Caudate nucleus (tissue), 63 donors: ENCODE measurements at places on chromosomes 2 and 18.

DNA sequence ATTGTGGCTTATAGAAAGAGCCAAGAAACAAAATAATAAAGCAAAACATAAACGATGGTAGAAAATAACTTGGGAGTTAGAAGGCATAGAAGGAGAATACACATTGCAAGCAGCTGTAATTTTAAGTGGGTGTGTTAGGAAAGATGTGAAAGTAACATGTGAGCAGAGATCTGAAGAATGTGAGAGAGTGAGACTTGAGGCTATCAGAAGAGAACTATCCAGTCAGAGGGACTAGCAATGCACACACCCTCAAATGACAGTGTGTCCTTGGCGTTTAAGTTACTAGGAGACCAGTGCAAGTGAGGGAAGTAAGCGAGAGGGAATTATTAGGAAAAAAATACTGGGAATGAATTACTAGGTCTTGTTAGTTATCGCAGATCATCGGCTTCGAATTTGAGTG, 304.9 kb downstream of the DSEL start:
- DNase-seq = no peak

GRCh38 chr2:214519258-214519818, 108.5 kb downstream of the VWC2L start:
- no peak for DNase-seq

DNA sequence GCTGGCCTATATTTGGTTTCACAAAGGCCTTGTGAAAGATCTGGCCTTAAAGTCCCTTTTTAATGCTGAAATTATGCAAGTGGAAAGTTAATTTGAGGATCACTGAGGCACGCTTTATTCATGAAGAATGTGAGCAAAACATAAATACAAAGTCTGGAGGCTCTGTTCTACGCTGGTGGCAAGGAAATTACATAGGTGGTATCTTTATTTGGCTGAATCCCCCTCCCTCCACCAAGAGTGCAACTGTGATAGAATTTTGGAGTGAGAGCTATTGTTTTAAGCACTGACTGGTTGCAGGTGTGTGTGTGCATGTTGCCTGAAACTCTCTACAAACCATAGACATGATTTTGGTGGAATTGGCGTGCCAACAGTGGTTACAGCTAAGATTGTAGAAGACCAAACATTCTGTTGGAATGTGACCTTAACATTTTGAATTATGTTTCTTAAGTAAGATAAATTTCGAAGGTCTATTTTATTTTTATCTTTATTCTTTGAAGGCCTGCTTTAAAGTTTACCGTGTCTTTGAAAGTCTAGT, 114.3 kb downstream of the SPTBN1 start:
- DNase-seq = no peak

- DNase-seq = no peak
These were observed 42.5 kb downstream of the HRH4 start for GRCh38 chr18:24502667-24503523.

DNA sequence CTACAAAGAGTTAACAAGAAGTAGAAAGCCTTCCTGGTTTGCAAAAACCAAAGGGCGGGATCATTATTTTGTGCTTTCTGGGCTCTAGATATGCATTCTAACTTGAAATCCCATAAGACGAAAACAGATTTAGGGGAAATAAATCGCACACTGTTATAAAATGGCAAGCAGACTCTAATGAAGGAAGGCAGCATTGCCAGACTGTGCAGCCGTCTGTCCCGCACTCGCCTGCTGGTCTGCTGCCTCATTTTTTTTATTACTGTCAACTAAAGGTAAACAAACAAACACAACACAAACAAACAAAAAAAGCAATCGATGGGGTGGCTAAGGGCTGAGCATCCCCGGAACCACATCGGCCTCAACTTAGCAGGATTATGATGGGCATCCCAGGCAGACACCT, 24.4 kb downstream of the ZNF521 start:
- DNase-seq = no peak

GRCh38 chr18:65544701-65545100, 206.1 kb upstream of the CDH7 start:
- no peak for DNase-seq

GRCh38 chr2:36807223-36807886, 110.8 kb downstream of the VIT start:
- no peak for DNase-seq

DNA sequence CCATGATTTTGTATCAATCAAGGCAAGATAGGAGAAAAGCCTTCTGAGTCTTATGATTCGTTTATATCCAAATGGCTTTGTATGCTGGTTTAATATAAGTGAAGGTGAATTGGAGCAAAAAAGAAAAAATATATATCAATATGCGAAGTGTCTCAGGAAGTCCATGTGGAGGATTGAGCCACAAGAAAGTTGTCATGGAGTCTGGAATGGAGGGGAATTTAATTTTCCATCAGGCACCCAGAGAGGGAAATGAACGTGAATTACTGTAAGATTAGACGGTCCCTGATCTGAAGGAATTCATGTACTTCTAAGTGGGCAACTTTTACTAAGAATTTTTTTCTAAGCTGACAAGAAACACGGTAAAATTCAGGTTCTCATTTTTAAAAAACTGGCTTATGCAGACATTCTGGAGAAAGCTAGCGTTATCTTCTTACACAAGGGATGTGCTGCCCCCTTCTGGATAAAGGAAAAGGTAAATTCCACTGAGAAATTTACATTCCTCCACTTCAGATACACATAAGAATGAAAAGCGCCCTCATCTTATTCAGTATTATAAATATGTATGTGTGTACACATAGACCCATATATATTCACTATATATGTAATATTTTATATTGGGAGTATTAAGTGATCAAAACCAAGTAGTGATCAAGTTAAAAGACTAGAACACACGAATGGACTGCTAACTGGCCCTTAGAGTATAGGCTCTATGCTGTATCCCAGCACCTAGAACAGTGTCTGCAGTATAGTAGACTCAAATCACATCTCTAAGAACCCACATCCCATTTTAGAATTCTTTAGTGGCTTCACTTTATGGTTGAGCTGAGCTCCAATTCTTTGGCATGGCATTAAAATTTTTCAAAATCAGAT, 289.0 kb upstream of the TFPI start:
- DNase-seq = no peak

DNA sequence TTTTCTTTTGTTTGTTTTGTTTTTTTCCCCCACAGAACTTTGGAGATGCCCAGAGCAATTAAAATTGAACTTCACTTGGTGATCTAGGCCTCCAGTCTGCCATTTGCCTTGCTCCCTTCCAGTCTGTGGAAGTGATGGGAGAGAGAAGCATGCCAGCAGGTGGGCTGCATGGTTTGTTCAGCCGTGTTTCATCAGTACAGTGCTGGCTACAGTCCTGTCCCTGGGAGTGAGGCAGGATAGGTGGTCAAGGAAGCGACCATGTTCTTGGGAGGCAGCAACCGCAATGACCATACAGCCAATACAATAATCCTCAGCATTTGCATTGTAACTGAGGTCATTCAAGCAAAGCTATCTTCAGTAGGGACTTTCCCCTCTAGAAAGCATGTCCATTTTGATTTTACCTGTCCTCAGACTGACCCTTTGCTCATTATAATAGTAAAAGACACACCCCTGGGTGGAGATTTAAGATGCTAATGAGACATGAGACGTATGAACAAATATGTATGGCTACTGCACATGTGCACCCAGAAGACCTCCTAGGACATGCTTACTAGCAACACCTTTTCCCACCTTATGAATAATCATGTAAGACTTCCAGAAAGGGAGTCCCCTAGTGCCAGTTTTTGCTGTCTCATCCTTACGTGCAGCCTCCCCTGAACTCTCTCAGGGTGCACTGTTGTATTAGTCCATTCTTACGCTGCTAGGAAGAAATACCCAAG, 11.1 kb upstream of the LIPG start:
- DNase-seq = no peak

- DNase-seq = no peak
These were observed 18.8 kb upstream of the DTNB start for GRCh38 chr2:25692143-25692542.

DNA sequence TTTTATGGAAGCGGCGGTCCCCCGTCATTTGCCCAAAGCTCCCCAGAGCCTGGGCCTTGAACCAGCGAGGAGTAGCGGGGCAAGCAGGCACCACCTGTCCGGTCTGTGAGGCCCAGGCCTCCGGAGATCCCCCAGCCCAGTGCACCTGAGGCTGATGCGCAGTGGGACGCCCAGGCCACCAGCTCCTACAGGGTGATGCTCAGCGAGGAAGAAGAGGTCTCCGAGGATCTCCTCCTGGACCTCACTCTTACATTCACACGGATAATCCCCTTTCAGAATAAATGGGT, 220.2 kb downstream of the NDUFA10 start:
- DNase-seq = no peak

DNA sequence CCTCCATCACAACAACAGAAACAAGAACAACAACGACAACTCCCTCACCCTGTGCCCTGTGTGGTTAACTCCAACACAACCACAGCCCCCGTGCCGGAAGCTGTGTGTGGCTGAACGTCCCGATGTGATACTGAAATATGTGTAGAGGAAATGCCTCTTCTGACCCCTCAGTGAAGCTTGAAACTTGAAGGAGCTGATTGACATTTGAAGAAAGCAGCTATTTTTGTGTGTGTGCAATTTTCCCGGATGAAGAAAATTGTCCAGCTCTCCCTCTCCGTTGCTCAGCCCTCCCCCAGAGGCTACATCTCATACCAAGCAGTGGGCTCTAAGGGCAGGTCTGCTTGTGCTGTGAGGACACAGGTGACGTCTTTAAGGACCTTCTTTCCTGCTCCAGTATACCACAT, 173.8 kb downstream of the ICOS start:
- DNase-seq = no peak

- DNase-seq = no peak
These were observed 7.4 kb downstream of the DCTN1 start for GRCh38 chr2:74372674-74373073.

DNA sequence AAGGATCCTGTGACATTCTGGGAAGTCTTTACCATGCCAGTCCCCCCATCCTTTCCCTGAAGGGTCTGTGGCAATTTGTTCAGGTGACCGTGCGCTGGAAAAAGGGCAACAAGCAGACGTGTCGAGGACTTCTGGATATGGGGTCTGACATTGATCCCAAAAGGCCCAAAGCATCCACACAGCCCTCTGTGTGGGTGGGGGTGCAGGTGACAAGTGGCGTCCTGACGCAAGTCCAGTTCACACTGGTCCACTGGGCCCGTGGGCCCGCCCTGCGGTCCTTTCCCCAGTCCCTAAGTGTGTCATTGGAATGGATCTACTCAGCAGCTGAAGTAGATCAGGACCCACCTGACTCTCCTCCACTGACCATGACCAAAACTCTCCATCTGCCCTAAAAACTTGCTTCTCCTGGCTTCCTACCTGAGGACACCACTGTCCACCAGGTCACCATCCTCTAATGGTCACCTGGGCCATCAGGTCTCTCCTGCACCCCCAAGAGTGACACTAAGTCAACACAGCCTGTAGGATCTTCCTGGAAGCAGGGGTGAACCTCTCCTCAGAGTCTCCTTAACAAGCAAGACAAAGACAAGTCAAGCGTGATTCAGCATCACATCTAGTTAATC, 85.6 kb upstream of the SLC66A3 start:
- DNase-seq = no peak

- no peak for DNase-seq
These were observed 161.6 kb downstream of the BCL11A start for GRCh38 chr2:60391649-60392375.

DNA sequence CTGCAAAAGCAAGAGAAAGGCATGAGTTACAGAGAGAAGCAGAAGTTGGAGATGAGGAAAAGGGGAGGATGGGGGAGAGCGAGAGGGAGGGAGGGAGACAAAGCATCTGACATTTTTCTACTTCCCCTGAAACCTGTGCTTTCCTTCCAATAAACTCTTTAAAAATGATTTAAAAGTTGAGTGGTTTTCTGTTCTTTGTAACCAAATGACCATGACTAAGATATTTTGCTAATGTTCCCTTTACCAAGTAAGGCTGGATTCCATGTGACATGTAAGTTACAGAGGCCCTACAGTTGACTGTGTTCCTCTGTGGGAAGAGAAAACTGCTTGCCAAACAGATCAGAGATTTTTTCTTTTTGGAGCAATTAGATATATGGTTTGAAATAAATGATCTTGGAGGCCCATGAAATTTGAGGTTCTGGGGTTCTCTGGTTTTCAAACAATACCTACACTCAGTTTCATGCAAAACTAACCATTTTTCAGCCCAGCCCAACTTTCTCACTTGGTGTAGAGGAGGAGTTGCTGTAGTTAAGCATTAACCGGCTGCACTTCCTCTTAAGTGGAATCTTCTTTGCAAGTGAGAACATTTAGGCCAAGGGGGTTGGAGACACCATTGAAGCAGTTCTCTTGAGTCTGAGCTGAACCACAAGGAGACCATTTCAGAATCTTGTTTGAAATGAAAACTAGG, 34.5 kb downstream of the INSIG2 start:
- no peak for DNase-seq

GRCh38 chr18:27899893-27900292, 277.0 kb downstream of the CDH2 start:
- DNase-seq = no peak

DNA sequence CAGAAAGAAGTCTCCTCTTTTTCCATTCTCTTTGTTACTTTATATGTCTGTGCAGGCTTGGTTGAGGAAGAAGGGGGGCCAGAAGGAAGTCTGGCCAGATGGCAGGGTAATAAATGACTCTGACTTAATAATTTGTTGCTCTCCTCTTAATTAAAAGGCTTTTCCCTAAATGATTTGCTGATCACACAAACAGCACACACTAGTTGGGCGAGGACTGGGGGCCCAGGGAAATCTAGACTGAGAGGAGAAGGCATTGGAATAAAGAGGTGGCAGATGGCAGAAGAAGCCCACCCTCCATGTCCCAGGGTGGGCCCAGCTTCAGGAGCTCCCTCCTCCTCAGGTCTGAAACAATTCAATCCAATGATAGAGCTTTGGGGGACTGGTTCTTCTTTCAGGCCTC, 12.7 kb upstream of the SMARCAL1 start:
- no peak for DNase-seq

- no peak for DNase-seq
These were observed 205.8 kb downstream of the SPAG16 start for GRCh38 chr2:213490087-213490486.

- no peak for DNase-seq
These were observed 665.3 kb downstream of the STK39 start for GRCh38 chr2:167581961-167582574.

GRCh38 chr18:37403100-37403781, 162.4 kb downstream of the CELF4 start:
- DNase-seq = no peak

DNA sequence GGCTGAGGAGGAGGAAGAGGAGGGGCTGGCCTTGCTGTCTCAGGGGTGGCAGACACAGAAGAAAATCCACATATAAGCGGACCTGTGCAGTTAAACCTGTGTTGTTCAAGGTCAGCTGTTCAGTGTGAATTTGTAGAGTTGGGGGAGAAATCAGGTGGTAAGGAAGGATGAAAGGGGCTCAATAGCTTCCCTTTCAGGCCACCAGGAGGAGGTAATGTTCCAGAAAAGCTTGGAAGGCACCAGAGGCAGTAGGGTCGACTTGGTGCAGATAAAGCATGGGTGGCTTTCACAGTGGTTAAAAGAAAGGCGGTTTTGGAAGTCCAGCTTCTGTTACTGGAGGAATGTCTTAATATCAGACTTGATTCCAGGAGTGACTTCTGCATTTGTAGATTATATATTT, 167.4 kb downstream of the THSD7B start:
- DNase-seq = no peak

DNA sequence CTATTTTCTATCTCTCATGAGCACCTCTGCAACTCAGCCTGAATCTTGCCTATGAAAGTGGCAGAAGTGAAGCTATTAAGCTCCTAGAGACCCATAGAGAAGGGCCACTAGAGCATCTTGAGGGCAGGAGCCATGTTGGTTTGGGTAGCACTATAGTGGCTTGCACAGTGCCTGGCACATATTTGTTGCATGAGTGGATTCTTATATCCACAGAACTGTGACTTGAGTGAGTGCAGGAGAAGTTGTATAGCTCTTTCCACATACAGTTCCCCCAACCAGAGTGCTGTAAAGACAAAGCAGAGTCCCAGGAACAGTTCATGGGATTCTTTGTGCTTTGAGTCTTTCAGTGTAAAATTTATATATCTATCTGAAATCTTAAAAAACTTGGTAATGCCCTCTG, 205.5 kb upstream of the FOSL2 start:
- DNase-seq = no peak
